ENCODE measurements at places on chromosomes 2 and 18.
A peak's percentile ranks its signal among the peaks of the same experiment; 100 is the strongest.

- H3K27ac ChIP-seq = no peak overlapping the region
- no peaks in the 10 kb centered on the region for H3K36me3 ChIP-seq
- H3K4me3 ChIP-seq = no peak overlapping the region
- DNase-seq = no peak
These were observed 287.7 kb downstream of the FBXO15 start for GRCh38 chr18:73859837-73860397.

DNA sequence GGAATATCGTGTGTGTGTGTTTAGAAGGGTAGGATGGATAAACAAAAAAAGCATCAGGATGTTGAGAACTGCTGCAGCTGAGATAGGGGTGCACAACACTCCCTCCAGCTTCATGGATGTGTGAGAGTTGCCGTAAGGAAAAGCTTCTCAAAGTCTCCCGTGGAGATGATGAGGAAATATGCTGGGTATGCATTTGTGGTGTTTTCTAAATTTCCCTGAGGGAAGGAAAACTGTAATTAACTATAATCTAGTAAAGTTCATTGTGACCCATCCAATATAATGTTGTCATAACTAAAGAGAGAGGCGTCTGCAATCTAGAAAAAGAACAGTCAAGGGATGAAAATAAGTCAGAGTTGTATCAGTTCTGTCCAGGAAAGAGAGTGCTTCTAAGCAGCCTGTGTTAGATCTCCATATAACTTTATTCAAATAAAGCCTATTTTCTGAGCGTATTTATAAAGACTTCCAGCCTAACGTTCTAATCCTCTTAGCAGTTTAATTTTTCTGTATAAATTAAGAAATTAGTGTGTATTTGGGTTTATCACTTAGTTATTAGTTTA is 7.3 kb upstream of the LMAN2L start:
- H3K27ac ChIP-seq = no peak overlapping the region
- no peak for DNase-seq
- no peaks in the 10 kb centered on the region for H3K36me3 ChIP-seq
- H3K27me3 ChIP-seq = no peaks in the 10 kb centered on the region
- H3K4me3 ChIP-seq = no peak overlapping the region
- no peaks in the 10 kb centered on the region for H3K4me1 ChIP-seq

- no peaks in the 10 kb centered on the region for H3K27me3 ChIP-seq
- peaks cover 16% of the 10 kb centered on the region for H3K4me1 ChIP-seq
- peaks cover 20% of the 10 kb centered on the region for H3K36me3 ChIP-seq
- no peak overlapping the region for H3K27ac ChIP-seq
- DNase-seq = no peak
These were observed 48.1 kb downstream of the EVA1A start for GRCh38 chr2:75512455-75513212.

GRCh38 chr2:148540022-148540421 is 104.5 kb upstream of the EPC2 start:
- no peaks in the 10 kb centered on the region for H3K36me3 ChIP-seq
- H3K4me3 ChIP-seq = no peak overlapping the region
- H3K4me1 ChIP-seq = no peaks in the 10 kb centered on the region

GRCh38 chr18:6616981-6617380 is 112.5 kb upstream of the ARHGAP28 start:
- no peaks in the 10 kb centered on the region for H3K4me1 ChIP-seq
- H3K27ac ChIP-seq = no peak overlapping the region
- H3K27me3 ChIP-seq = no peaks in the 10 kb centered on the region
- H3K4me3 ChIP-seq = no peak overlapping the region

DNA sequence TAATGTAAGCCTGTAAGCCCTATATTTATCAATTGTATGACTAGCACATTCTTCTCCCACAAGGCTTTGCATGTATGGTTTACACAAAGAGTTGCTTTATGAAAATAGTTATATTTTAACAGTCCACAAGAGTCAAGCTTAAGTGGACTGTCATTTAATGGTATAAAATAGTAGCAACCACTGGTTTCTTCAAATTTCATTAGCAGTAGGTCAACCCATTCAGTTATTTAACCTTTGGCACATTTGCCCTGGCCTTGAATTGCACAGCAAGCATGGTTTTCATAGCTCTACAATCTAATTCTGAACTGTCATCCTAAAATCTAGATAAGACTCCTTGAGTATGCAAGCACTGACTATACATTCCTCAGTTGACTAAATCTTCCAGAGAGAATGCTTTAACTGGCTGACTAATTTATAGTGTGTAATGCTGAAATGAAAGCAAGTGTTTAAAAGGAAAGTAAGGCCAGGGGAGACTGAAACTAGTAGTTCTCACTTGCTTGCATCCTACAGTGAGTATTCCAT is 1.8 kb downstream of the DPP4 start:
- no peaks in the 10 kb centered on the region for H3K27me3 ChIP-seq
- H3K4me3 ChIP-seq = peak overlapping the region; percentile 8
- no peak overlapping the region for H3K27ac ChIP-seq

DNA sequence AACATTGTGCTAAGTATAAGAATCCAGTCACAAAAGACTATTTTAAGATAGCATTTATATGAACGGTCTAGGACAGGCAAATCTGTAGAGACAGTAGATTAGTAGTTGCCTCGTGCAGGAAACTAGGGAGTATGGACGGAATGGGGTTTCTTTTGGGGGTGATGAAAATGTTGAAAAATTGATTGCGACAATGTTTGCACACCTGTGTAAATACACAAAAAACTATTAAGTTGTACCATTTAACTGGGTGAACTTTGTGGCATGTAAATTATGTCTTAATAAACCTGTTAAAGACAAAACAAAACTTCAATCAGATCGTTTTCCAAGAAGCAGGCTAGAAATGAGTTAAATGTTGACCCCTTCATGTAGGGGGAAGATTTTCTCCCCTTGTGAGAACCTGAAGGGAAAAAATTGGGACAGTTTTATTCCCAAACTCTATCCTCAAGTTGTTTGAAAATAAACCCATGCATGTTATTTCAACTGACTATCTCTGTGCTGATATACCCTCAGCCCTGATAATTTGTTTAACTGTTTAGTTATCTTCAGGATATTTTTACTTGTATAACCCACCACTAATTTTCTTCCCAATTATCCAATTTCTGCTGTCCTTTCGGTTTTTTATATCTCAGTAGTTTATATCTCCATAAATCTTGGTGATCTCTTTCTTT is 87.2 kb downstream of the CAMKMT start:
- peaks cover 16% of the 10 kb centered on the region for H3K4me1 ChIP-seq
- no peak overlapping the region for H3K4me3 ChIP-seq
- H3K27me3 ChIP-seq = no peaks in the 10 kb centered on the region
- no peaks in the 10 kb centered on the region for H3K36me3 ChIP-seq
- H3K27ac ChIP-seq = no peak overlapping the region

- DNase-seq = peak; percentile 55
- no peak overlapping the region for H3K4me3 ChIP-seq
- H3K4me1 ChIP-seq = peaks cover 15% of the 10 kb centered on the region
- H3K27ac ChIP-seq = peak overlapping the region; percentile 62
- H3K36me3 ChIP-seq = no peaks in the 10 kb centered on the region
- H3K27me3 ChIP-seq = no peaks in the 10 kb centered on the region
These were observed 49.7 kb upstream of the CD28 start for GRCh38 chr2:203656522-203657287.

DNA sequence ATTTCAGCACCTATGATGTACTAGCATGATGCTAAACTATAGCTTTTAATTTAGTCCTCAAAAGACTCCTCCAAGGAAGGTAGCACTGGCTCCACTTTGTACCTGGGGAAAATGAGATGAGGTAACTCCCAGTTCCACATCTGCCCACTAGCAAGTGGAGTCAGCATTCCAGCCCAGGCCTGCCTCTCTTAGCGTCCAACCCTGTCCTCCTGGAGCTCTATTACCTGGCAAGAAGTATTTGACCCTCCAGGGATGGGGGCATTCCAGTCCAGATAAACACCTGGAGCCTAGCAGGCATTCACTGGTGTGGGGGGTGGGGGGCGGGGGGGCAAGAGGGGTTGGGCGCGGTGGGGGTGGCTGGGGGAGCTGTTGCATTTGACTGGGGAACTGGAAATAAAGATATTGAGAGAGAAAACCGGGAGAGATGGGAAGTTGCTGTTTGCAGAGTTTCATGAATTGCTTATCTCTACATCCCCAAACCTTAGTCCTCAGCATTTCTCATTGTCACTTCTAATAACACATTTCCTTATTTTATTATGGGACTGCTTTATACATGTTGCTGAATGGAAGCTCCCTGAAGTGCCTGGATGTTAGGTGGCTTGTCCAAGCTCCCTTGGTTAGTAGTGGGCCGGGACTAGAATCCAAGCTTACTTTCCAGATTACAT is 22.0 kb upstream of the FZD5 start:
- no peak overlapping the region for H3K4me3 ChIP-seq
- no peaks in the 10 kb centered on the region for H3K27me3 ChIP-seq
- H3K4me1 ChIP-seq = peaks cover 10% of the 10 kb centered on the region
- DNase-seq = no peak
- no peak overlapping the region for H3K27ac ChIP-seq

GRCh38 chr2:205967391-205968075 is 118.4 kb downstream of the INO80D start:
- peaks cover 13% of the 10 kb centered on the region for H3K4me1 ChIP-seq
- H3K27ac ChIP-seq = no peak overlapping the region
- H3K36me3 ChIP-seq = no peaks in the 10 kb centered on the region
- H3K4me3 ChIP-seq = no peak overlapping the region

DNA sequence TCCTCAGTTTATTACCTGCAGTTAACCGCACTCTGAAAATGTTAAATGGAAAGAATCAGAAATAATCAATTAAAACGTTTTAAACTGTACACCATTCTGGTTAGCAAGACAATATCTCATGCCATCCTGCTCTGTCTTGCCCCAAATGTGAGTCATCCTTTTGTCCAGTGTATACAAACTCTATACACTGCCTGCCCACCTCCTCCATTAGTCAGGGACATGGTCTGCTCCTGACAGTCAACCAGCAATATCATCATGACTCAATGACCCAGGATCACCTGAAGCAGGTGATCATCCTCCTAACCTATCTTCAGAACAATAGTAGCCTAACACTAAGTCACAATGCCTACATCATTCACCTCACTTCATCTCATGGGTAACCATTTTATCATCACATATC is 214.7 kb downstream of the KCNH7 start:
- DNase-seq = no peak
- H3K4me1 ChIP-seq = no peaks in the 10 kb centered on the region
- no peak overlapping the region for H3K4me3 ChIP-seq
- H3K27me3 ChIP-seq = no peaks in the 10 kb centered on the region
- no peak overlapping the region for H3K27ac ChIP-seq
- H3K36me3 ChIP-seq = no peaks in the 10 kb centered on the region

DNA sequence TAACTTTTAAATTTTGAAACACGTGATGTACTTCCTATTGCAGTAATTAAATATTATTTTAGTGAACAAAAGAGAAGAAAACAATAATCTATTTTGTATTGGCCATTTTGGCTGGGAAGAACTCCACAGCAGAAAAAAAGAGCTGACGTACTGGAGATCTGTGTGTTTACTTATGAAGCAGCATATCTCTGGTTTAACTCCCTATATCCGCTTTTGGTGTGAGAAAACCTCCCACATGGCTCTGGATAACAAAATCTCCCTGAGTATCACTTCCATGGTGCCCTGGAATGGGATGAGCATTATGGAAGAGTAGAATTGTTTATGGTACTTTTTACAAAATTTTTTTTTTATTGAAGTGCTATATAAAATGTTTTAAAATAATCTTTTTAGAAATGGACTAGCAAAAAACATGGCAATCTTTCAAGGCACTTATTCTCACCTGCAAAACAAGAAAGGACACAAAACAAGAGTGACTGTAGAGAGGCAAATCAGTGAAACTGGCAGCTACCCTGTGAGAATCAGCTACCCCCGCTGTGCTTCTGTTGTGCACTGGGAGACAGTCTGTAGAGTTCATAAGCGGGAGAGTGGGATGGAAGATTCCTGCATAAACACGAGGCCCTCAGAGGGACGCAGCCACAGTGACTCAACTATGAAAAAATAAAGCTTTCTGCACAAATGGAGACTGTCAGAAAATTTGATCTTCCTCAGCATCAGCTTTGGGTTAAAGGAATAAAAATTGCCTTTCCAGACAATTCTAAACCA is 762.2 kb upstream of the HS6ST1 start:
- no peaks in the 10 kb centered on the region for H3K4me1 ChIP-seq
- H3K4me3 ChIP-seq = no peak overlapping the region
- no peak overlapping the region for H3K27ac ChIP-seq
- H3K36me3 ChIP-seq = no peaks in the 10 kb centered on the region
- H3K27me3 ChIP-seq = no peaks in the 10 kb centered on the region

- peak overlapping the region; percentile 83 for H3K4me3 ChIP-seq
- H3K4me1 ChIP-seq = peaks cover 12% of the 10 kb centered on the region
- no peaks in the 10 kb centered on the region for H3K27me3 ChIP-seq
- H3K27ac ChIP-seq = peak overlapping the region; percentile 98
- no peak for DNase-seq
These were observed 3.5 kb downstream of the RHOB start for GRCh38 chr2:20450201-20450999.

GRCh38 chr2:59993726-59994125 is 559.7 kb downstream of the BCL11A start:
- H3K27me3 ChIP-seq = no peaks in the 10 kb centered on the region
- no peak overlapping the region for H3K4me3 ChIP-seq
- no peaks in the 10 kb centered on the region for H3K36me3 ChIP-seq
- no peaks in the 10 kb centered on the region for H3K4me1 ChIP-seq

GRCh38 chr2:239882331-239882732 is 142.8 kb downstream of the NDUFA10 start:
- H3K36me3 ChIP-seq = no peaks in the 10 kb centered on the region
- no peaks in the 10 kb centered on the region for H3K4me1 ChIP-seq
- H3K27ac ChIP-seq = no peak overlapping the region
- peak; percentile 65 for DNase-seq

DNA sequence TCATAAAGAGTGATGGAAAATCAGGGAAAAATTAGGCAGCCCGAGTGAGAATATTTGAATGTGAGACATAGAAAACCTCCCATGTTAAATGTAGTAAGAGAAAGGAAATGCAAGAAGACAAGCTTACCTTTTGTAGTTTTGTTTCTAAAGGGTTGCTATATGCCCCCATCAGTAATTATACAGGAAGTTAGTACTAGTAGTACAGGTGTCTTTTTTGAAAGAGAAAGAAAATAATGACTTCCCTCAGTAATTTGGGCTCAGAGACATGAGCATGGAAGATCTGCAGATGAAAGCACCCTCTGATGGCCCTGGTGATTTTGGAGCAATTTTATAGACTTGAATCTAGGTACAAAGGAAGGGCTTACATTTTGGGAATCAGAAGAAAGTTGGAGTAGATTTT is 80.8 kb downstream of the RHBDD1 start:
- no peaks in the 10 kb centered on the region for H3K4me1 ChIP-seq
- no peak for DNase-seq
- H3K36me3 ChIP-seq = no peaks in the 10 kb centered on the region
- no peak overlapping the region for H3K27ac ChIP-seq
- no peaks in the 10 kb centered on the region for H3K27me3 ChIP-seq

DNA sequence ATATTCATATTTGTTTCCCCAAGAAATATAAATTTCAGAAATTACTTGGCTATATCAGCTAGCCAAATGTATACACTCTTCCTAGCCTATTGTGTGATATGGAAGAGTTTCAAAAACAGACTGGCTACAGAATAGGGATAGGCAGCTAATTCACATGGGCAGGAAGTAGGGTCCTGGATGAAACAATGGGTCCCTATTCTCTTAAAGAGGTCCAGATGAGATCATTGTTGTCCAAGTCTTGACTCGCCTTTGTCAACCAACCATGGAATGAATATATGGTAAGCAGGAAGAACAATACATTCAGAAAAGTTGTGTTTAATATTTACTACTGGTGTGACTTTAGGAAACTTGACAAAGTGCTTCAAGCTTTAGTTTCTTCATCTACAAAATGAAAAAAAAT is 319.9 kb downstream of the NBAS start:
- H3K36me3 ChIP-seq = no peaks in the 10 kb centered on the region
- no peak overlapping the region for H3K27ac ChIP-seq
- no peak for DNase-seq
- H3K4me1 ChIP-seq = no peaks in the 10 kb centered on the region
- no peaks in the 10 kb centered on the region for H3K27me3 ChIP-seq
- H3K4me3 ChIP-seq = no peak overlapping the region
